ENCODE measurements at places on chromosomes 7 and 10.

DNA sequence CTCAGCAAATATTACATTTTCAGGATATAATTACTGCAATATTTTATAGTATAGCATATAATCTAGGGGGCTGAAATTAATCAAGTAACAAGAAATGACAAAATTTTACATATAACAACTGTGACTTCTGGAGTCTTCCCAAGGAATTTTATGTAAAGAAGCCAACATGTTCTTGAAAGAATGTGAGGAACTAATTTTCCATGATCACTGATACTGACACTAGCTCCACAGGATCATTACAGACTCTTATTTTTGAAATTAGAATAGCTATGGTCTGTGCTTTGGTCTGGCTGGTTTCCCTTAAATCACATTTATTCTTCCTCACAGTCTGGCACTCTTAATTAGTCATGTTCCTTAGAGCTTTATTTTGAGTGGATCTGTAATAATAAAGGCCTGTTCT lies 267.7 kb upstream of the SEMA3A start:
- no peak for DNase-seq

GRCh38 chr10:85265121-85265520 lies 936.7 kb downstream of the CCSER2 start:
- peak; percentile 52 for DNase-seq

DNA sequence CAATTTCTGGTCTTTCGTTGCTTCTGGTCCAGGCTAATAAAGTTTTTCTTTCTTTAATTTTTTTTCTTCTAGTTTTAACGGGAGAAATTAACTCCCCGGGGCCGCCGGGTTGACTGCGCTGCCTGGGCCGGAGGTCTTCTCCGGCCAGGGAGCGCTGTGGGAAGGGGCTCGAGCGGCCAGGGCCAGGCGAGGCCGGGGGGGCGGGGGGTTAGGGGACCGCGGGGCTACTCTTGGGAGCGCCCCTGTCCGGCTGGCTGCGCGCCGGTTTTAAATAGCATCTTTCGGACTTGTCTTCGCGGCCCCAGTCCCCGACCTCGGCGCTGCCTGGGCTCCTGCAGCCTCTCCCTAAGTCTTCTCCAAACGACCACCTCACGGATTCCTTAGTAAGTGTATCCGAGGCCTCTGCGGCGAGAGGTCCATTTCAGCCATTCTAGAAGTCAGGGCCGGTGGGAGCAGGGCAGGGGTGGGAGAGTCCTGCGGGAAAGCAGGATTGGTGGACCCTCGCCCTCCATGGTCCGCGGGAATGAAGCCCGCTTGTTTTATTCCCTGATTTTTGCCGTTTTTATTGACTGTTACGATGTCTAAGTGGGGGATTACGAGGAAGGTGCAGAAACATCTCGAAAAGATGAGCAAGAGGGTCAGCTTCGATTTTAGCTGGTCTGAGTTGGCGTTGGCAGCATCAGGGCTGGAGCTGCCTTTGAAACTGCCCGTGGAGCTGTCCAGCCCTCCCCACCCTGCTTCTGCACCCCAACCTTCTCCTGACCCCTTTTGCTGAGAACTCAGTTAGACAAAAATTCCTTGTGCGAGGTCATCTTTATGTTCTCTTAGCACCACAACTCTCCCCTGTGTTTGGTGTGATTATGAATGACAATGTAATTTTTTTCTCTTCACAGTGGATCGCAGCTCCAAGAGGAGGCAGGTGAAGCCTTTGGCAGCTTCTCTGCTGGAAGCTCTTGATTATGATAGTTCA lies 555 bp downstream of the PHF14 start:
- peak; percentile 29 for DNase-seq

DNA sequence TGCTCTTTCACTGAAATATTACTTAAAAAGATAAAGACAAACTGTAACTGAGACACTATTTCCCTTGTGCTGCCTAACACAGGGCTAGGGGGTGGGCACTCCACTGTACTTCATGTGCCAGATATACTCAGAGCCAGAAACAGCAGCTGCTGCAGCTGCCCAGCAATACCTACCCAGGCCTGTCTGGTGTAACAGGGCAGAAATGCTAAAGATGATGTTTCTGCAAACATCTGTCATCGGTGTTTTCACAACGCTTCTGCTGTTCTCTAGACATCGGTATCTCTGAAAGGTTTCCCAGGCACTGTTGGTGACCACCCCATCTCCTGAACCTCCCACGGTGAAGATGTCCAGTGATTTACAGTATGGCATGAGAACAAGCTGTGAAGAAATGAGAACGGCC lies 42.7 kb downstream of the LAMB1 start:
- DNase-seq = no peak

- DNase-seq = no peak
Measured at GRCh38 chr10:49258350-49258683, 40.7 kb upstream of the C10orf71 start.

- no peak for DNase-seq
Measured at GRCh38 chr7:159253657-159254056, 109.0 kb upstream of the VIPR2 start.
